Muscle of leg (tissue), 16 donors: ENCODE measurements at places on chromosomes 5 and 9. TPM values are rescaled to one million over a fixed set of nuclear protein-coding genes. Genes with fewer than 3 reads are reported as not detected.
A peak's percentile ranks its signal among the peaks of the same experiment; 100 is the strongest.

- peak; percentile 85 for DNase-seq
Observed at GRCh38 chr9:18920141-18921084, 112.6 kb downstream of the SAXO1 start.

DNA sequence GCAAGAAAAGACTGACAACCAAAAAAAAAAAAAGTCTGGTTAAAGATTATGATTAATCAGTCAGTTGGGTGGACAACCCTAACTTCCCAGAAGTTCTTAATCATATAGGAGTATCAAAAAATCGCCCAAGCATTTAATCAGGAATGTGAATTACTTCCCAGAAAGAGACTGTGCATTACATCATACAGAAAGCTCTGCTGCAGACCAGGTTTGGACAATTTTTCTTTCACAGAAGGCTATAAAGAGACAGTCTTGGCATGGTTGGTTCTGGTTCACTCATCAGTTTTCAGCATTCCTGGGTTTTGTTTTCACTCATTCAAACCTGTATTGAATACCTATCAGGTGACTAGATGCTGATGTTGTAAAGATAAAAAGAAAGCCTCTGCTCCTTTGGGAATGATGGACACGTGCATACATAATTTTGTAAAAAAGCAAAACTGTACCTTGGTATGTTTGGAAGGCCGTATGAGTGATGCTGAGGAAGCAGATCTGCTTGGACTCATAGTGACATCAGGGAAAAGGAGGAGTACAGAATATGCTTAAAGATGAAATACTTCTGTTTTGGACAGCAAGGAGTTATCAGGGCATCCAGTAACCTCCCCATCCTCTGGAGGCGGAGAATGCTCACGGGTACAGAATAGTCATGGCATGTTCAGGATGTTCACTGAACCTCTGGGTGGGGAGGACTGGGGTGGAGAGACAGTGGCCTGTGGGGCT is 178.4 kb downstream of the GNA14 start:
- DNase-seq: peak; percentile 59

GRCh38 chr5:53882006-53882675 is 321.7 kb downstream of the NDUFS4 start:
- peak; percentile 6 for DNase-seq

DNA sequence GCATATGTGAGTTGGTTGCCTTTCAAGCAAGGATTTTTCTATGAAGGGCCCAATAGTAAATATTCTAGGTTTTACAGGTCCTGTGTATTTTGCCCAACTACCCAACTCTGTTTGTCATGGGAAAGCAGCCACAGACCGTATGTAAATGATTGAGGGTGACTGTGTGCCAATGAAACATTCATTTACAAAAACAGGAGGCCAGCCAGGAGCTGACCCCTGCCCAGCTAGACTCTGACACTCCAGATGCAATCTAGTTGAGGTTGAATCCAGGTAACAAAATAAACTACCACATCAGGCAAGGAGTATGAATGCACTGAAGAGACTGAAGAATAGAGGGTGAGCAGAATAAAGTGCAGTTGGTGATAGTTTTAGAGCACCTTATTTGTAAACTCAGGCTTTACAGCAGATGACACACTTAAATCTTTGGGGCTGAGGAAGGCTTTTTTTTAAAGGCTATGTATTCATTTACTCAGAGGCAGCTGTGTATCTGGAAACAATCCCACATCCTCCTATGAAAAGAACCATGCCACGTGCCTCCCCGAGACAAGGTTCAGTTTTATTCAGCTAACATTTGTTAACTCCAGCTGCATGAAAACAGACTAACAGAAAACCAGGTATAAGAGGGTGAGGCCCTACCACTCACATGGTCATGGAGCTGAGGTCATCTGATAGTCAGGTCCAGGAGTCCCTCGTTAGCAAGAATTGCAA is 60.7 kb downstream of the SLC1A1 start:
- peak; percentile 78 for DNase-seq

- DNase-seq: no peak
Observed at GRCh38 chr5:16115140-16115539, 64.5 kb downstream of the MARCHF11 start.

NOXA1 gene
- 1.4 TPM for polyA plus RNA-seq

ASPN gene
- 148 TPM for polyA plus RNA-seq

GHR gene
- 18.2 TPM for polyA plus RNA-seq

SPRY4 gene
- polyA plus RNA-seq: 67.1 TPM

NME5 gene
- 1.1 TPM for polyA plus RNA-seq

PTGS1 gene
- 4.2 TPM for polyA plus RNA-seq

FOXD4L5 gene
- 1.6 TPM for polyA plus RNA-seq
